Foreskin keratinocyte (primary cell): ENCODE measurements at places on chromosomes 12 and 14. TPM values are rescaled to one million over a fixed set of nuclear protein-coding genes. Genes with fewer than 3 reads are reported as not detected.

The GPRC5D gene
- not detected in 2 replicates for total RNA-seq

The PMEL gene
- total RNA-seq: 0.85 and 1.3 TPM in 2 replicates

The ACSM4 gene
- not detected in 2 replicates for total RNA-seq

The RFLNA gene
- 4.7 and 45.5 TPM in 2 replicates for total RNA-seq

The GPRC5A gene
- total RNA-seq: 9.3 and 14.2 TPM in 2 replicates
